Stimulated activated CD4-positive, alpha-beta T cell treated with anti-CD3 and anti-CD28 coated beads, Interleukin-2, amount 100 ng/mL, for 48 hours (primary cell): ENCODE measurements at places on chromosomes 2 and 18.

GRCh38 chr18:59500765-59501164 is 141.7 kb upstream of the LMAN1 start:
- DNase-seq: no peak

- no peak for DNase-seq
Measured at GRCh38 chr18:51757255-51757924, 559.9 kb upstream of the MEX3C start.

GRCh38 chr2:100248971-100249370 is 73.3 kb downstream of the LONRF2 start:
- no peak for DNase-seq

DNA sequence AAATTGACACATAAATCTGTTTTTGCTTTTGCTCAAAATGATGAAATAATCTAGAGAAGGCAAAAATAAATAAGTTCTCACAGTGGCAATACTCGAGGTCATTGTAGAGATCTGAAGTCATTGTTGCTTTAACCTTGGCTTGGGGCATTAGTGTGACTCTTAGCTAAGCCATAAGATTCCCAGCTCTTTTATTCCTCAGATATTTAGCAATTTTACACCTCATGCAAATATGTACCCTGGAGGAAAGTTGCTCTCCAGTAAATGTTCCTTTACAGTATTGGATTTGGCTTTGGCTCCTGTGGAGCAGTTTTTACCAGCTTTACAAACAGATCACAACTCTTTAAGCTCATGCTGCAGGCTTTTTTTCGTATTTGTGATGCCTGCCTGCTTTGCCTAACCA is 134.2 kb upstream of the NABP1 start:
- DNase-seq: no peak

DNA sequence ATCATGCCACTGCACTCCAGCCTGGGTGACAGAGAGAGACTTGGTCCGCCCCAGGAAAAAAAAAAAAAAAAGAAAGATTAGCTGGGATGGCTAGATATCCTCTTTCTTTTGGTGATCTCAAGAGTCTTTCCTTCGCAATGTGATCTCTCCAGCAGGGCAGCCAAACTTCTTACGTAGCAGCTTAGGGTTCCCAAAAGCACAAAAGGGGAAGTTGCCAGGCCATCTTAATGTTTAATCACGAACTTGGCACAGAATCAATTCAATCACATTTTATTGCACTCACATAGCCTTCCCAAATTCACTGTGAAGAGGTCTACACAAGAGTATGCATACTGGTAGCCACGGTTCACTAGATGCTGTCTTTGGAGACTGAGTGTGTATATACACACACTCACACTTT is 53.1 kb downstream of the VIL1 start:
- DNase-seq: no peak

DNA sequence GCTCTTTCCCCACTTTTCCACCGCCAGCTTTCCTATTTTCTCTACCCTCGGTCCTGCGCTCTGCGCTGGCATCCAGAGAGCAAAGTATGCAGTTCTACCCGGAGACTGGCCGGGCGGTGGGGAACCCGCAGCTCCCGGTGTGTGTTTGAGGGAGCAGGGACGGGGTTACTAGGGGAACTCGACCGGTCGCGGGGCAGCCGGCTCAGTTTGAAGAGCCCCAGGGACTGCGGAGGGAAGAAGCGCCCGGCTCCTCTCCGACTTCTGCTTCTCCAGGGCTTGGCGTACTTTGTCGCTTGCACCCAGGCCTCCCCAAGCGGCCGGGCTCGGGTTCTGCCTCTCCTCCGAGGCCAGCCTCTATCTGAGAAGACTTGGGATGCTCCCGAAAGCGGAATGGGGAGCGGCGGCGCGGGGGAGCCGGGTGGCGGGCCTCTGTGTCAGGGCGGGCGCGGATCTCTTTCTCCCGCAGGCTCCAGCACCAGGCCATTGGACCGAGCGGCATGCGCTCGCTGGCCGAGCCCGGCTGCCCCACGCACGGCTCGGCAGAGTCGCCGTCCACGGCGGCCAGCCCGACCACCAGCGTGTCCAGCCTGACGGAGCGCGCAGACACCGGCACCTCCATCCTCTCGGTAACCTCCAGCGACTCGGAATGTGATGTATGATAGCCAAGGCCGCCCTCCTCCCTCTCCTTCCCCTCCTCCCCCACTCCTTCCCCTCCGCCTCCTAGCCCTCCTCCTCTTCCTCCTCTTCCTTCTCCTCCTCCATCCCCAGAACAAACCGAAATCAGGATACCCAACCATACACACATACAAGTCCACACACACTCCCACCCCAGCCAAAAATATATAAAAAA is 2.8 kb downstream of the SIX3 start:
- DNase-seq: no peak

GRCh38 chr18:24530630-24531111 is 70.2 kb downstream of the HRH4 start:
- DNase-seq: no peak

GRCh38 chr18:12744103-12744502 is 41.3 kb downstream of the PSMG2 start:
- no peak for DNase-seq

GRCh38 chr2:46449700-46450099 is 29.7 kb upstream of the TMEM247 start:
- no peak for DNase-seq

- DNase-seq: no peak
Measured at GRCh38 chr2:113872201-113872600, 17.7 kb upstream of the ACTR3 start.

GRCh38 chr2:233354971-233355574 is 779 bp downstream of the DGKD start:
- DNase-seq: no peak

DNA sequence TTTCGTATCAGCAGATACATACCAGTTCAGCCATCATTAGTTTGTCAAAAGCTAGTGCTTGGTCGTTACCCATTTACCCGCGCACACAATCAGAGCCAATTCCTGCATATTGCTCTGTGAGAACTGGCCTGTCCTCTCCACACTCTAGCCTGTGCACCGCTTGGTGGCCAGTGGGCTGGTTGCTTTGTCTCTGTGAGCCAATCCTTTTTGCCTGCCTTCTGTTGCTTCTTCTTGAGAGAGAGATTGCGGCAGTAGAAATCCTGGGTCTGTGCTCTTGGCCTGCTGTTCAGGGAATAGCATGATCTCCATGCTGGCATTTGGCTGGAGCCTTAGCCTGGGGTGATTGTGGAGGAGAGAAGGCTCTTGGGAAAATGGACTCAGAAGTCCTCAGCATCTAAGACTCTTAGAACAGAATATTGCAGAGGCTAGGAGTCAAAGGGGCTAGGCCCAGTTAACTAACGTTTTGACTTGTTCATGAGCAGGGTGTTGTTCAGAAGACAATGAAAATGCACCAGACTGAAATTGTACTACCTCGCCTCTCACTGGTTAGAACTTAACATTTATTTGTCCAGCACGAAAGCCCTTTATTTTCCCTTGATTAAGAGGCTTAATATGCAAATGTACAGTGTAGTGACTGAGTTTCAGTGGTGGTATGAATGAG is 37.1 kb downstream of the MAP4K4 start:
- DNase-seq: no peak

GRCh38 chr18:75213611-75214331 is 3.2 kb downstream of the TSHZ1 start:
- no peak for DNase-seq

GRCh38 chr2:38160516-38160915 is 84.6 kb upstream of the CYP1B1 start:
- DNase-seq: no peak

GRCh38 chr2:224369028-224369632 is 32.8 kb downstream of the FAM124B start:
- DNase-seq: no peak

GRCh38 chr2:68452158-68452900 is 14.8 kb downstream of the FBXO48 start:
- DNase-seq: no peak

DNA sequence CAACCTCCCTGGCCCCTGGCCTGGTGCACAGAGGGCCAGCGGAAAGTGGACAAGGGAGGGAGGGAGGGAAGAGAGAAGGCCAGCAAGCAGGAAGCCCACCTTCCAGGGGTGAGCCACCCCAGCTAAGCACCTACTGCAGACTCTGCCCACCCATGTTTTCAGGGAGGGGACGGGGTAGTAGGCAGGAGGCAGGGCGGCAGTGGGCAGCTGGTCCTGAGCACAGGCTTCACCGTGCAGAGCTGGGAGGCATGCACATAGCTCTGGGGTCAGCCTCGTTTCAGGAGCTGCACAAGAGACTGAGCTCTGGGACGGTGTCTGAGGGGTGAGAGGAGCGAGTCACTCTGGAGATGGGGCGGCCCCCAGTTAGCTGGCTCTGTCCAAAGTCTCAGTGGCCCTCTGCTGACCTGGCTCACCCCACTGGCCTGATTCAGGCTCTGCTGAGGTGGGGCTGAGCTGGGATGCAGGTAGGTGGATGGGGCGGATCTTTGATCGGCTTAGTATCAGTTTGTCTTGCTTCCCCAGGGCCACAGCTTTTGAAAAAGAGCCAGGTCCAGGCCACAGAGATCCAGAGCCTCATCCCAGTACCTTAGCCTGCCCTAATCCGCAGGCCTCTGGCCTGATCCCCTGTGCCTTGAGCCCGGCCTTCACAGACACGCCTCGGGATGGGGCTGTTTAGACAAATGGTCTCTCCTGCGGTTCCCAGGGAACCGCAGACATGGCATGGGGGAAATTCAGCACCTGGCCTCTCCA is 3.7 kb downstream of the NMUR1 start:
- DNase-seq: no peak

GRCh38 chr18:33664241-33664874 is 86.3 kb downstream of the ASXL3 start:
- no peak for DNase-seq

DNA sequence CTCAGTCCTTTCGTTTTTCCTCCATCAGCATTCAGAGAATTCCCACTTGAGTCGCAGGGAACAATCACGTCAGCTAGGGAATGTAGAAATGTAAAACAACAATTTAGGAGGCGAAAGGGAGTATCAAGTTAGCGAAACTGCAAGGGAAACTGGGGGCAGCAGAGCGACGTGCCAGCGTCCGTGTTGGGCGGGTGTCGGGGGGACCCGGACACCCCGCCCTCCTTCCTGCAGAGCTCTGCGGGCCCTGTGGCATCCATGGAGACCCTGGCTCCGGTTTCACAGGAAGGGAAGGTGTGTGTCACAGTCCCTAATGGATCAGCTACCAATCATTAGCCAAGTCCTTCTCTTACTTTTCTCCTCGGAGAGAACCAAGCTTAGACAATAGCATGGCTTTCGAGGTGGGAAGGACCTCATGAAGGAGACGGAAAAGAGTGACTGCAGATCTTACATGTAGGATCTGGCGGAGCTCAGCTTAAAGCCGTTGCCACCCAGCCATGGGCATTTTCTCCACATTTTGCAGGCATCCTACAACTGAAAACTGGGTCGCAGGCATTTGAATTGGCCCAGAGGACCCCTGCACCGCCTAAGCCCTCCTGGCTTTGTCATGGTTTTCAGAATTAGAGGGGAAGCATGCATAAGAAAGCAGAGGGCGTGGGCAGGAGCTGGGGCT is 33.7 kb downstream of the SOX11 start:
- no peak for DNase-seq

GRCh38 chr18:71371951-71372605 is 1083.2 kb downstream of the SOCS6 start:
- no peak for DNase-seq

GRCh38 chr2:116669782-116670181 is 1144.7 kb upstream of the DDX18 start:
- DNase-seq: no peak

GRCh38 chr2:113218283-113219091 is 44.7 kb downstream of the PSD4 start:
- no peak for DNase-seq

- DNase-seq: no peak
Measured at GRCh38 chr2:20618886-20619521, 31.9 kb downstream of the HS1BP3 start.

- DNase-seq: no peak
Measured at GRCh38 chr18:59721931-59722330, 24.7 kb upstream of the CCBE1 start.
